ENCODE measurements at places on chromosomes 3 and 15.

- DNase-seq, result peak; percentile 77
Measured at GRCh38 chr3:112327371-112327951, 5.5 kb upstream of the CD200 start.

- DNase-seq, result no peak
Measured at GRCh38 chr3:44000586-44000985, 241.1 kb upstream of the TOPAZ1 start.

DNA sequence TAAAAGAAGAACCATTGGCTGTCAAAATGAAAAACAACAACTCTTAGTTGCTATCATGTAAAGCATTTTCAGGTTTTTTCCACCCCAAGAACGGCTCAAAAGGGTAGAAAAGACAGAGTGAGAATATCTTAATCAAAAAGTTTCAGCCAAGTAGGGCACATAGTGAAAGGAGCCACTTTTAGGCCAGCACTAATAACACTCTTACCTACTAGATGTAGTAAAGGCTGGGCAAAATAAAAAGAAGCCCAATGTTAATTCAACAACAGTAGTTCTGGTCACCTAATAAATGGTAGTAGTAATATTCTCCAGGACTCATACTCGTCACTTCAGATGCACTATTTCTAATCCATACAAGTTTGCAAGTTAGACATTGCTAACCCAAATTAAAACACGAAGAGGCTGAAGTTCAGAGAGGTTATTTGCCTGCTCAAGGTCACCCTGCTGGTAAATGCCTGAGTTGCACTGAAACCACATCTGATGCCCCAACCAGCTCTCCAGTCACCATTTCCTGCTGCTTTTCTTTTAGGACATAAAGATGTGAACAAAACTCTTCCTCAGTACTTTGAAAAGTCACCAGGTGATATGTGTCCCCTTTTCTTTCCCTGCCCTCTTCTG, 7.5 kb downstream of the GOLIM4 start:
- no peak for DNase-seq

DNA sequence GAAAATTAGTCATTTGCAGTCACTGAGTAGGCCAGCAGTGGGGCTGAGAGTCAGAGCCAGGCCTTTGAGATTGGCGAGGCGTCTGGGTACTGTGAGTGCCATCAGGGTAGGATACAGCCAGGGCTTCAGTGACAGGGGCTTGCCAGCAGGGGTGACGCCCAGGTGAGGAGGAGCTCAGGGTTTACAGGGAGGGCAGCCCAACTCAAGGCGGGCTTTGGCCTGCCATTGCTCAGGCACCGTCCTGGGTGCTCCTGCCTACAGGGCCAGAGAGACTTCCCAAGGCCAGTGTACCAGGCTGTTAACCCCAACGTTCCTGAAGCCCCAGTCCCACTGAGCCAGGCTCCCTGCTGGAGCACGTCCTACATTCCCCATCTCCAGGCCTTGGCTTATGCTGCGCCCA, 152.0 kb downstream of the FBLN2 start:
- no peak for DNase-seq

DNA sequence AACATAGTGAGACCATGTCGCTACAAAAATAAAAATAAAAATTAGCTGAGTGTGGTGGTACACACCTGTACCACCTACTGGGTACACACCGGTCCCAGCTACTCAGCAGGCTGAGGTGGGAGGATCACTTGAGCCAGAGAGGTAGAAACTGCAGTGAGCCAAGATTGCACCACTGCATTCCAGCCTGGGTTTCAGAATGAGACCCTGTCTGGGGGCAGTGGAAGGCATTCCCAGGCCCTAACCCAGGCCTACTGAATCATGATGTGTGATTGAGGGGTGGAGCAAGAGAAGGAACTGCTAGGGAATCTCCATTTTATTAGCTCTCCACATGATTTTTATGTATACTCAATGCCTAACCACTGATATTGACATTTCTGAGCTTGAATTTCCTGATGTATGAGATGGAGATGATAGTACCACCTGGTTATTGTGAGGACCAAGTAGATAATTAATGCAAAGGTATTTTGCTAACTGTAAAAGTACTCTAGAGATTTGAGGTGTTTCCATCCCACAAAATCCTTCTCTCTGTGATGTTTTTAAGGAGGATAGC, 169.5 kb upstream of the UMPS start:
- DNase-seq, result no peak

DNA sequence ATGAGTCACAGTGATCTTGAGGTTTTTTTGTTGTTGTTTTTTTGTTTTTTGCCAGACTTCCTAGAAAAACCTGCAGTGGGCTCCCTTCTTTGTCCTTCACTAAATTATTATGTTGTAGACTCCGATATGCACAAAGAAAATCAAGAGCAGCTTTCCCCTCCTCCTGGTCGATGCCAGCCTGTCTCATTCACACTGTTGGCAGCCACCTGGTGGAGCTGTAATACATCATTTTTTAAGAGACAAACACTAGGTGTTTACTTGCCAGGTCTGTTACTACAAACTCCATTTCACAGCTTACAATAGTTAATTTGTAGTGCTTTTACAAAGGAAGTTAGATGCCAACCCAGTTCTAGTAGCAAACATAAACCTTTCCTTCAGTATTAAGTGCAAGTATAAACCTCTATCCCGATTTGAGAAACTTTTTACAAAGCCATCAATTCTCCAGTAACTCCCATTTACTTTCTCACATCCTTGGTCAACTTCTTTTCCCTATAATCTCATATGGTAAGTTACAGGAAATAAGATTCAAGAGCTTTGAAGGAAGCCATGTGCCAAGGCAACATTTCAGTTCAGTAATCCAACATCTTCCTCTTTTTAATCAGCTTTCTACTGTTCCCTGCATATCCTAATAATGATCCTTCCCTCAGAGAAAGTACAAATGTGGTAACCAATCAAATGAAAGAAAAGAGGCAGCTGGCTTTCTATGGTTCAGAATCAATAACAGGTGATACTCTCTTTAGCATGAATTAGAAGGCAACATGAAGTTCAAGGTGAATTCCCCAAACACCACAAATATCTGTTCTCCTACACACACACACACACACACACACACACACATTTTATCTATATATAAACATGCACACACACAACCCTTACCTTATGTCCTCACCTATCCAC, 14.0 kb downstream of the AAGAB start:
- peak; percentile 70 for DNase-seq

DNA sequence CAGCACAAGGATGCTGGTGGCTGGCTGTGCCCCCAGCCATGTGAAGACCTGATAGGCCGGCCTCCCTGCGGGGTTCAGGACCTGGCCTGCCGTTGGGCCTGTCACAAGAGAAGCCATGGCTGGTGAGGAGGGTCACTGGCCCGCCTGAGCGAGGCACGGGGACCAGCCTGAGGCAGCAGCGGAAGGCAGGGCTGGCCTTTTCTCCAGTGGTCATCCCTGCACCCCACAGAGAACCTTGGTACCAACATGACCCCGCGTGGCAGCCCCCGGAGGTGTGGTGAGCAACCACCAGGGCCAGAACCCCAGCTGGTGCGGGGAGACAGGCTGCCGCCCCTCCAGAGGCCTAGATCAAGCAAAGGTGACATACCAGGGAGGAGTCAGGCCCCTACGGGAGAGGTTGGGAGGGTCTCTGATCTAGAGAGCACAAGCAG, 134.1 kb upstream of the MEF2A start:
- no peak for DNase-seq

GRCh38 chr3:85567071-85567676, 608.4 kb downstream of the CADM2 start:
- DNase-seq, result no peak

- no peak for DNase-seq
Measured at GRCh38 chr3:183922421-183922820, 37.7 kb upstream of the PARL start.

- peak; percentile 27 for DNase-seq
Measured at GRCh38 chr3:114498539-114499370, 204.9 kb downstream of the TIGIT start.

- no peak for DNase-seq
Measured at GRCh38 chr3:121759541-121760202, 10.1 kb upstream of the GOLGB1 start.

GRCh38 chr3:42351207-42351606, 59.2 kb downstream of the LYZL4 start:
- peak; percentile 94 for DNase-seq

DNA sequence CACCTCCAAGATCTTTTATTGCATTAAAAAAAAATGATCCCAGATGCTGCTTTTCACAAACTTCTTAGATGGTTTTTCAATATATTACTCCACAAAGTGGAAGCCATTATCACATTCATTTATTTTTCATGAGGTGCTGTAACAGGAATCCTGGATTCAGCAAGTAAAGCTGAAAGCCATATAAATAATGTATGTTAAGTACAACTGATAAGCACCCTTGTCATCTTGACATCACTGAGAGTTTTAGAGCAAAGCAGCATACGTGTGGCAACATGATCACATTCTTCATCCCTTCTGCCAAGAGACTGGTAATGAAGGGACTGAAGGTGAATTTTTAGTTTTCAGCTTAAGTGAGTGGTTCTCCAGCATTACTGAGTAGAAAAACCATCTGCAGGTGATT, 44.9 kb upstream of the LRRFIP2 start:
- DNase-seq, result peak; percentile 11

GRCh38 chr3:4759689-4760312, 219.4 kb upstream of the BHLHE40 start:
- DNase-seq, result no peak

- DNase-seq, result no peak
Measured at GRCh38 chr3:48664929-48665328, 2.2 kb upstream of the CELSR3 start.
